NCI-H446 (cell line): ENCODE measurements at places on chromosomes 3 and 15.
A peak's percentile ranks its signal among the peaks of the same experiment; 100 is the strongest.

DNA sequence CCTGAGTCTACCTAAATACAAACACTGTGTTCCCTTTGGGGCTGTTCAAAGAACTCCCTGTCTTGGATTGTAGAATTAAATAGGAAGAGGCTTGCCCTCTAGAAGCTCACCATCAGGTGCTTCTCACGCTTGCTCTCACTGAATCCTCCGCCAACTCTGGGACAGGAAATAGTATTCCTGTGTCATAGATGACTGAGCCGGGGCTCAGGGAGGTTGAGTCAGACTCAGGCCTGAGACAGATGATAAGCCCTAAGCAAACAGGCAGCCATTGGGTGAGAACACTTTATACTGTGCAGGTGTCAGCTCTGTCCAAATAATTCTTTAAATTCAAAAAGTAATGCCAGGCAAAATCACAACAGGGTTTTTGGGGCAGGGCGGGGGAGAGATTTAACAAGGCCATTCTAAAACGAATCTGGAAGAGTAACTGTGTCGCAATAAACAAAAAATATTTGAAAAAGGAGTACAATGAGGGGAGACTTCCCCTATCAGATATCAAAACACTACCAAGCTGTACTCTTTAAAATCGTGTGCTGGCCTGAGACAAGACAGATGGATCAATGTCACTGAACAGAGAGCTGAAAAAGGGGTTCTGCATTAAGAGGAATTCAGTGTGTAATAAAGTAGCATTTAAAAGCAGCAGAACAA, 59.0 kb downstream of the EPHB3 start:
- DNase-seq: no peak

DNA sequence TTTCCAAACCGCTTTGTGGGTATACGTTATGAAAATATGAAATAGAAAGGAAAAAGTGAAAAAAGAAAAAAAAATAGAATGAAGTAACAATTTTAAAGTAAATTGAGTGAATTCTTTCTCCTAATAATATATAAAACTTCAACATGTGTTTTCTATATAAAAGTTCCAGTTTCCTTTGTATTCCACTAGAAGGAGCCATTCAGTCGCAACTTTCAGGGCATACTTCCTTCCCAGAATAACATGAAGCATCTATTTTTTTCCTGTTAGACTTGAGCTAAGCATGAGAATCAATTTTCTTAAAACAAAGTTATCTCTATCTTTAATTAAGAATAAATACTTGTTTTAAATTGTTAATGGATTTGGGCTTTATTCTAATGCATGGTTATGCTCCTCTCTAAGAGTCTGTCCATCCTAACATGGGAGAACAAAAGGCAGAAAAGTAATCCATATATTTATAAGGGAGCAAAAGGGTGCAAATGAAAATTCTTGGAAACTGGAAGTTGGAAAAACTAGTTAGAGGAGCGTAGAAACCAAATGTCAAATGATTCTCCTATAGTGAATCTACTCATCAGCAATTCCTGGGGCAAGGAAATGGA, 16.0 kb upstream of the VGLL3 start:
- no peak for DNase-seq

DNA sequence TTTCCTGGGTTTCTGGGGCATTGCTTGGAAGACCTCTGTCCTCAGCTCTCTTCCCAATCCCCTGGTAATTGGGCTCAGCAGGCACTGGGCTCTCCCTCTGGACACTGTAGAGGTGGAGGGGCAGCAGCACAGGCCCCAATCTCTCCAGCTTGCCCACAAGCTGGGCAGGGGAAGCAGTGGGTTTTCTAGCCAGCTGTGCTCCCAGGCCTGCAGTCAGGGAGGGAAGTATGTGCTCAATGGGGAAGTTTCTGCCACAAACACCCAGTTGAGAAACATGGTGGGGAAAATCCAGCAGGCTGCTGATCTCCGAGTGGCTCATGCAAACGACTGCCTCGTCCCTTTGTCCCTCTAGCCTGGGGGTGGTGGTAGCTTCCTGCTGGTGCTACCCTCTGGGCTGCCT, 12.8 kb upstream of the RFT1 start:
- DNase-seq: no peak

- DNase-seq: no peak
Observed at GRCh38 chr3:166052440-166052839, 215.2 kb upstream of the BCHE start.

DNA sequence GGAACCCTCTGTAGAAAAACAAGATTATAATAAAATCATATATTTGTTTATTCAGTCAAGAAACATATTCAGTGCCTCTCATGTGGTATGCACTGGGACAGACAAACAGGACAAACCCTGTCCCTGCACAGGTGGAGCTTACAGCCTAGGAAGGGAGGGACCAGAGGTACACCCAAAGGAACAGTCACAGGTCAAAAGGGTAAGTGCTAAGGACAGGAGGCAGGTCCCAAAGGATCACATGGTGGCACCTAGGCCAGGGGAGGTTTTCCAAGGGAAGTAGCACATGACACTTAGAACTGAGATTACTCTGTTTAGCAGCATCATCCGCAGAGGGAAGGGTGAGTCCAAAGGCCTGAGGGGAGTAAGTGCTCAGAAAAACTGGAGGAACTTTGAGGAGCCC, 254.4 kb upstream of the ARRDC4 start:
- no peak for DNase-seq

DNA sequence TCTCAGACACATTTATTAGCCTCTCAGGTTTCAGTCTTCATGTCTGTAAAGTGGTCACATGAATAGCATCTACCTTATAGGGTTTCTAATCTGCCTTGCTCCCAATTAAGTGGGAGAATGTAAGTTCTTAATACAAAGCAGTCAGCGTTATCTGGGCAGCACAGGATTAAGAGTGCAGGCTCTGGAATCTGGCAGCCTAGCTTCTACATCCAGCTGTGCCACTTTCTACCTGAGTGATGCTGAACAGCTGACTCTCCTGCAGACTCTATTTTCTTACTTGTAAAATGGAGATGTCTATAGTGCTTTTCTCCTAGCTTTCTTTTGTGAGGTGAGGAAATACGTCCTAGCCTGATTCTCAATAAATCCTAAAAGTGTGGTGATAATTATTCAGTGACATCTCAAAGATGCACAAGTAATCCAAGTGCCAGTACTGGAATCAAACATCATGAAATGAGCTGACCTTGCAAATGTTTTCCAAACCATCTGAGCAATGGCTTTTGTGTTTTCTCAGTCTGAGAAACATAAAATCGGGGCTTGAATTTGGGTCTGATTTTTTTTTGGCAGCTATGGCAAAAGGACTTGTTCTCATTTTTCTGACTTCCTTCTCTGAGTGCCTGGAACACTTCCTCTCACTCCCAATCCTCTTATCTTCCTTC, 232.2 kb upstream of the FEZF2 start:
- DNase-seq: no peak

- no peak for DNase-seq
Observed at GRCh38 chr3:15535732-15536131, 14.2 kb upstream of the COLQ start.

DNA sequence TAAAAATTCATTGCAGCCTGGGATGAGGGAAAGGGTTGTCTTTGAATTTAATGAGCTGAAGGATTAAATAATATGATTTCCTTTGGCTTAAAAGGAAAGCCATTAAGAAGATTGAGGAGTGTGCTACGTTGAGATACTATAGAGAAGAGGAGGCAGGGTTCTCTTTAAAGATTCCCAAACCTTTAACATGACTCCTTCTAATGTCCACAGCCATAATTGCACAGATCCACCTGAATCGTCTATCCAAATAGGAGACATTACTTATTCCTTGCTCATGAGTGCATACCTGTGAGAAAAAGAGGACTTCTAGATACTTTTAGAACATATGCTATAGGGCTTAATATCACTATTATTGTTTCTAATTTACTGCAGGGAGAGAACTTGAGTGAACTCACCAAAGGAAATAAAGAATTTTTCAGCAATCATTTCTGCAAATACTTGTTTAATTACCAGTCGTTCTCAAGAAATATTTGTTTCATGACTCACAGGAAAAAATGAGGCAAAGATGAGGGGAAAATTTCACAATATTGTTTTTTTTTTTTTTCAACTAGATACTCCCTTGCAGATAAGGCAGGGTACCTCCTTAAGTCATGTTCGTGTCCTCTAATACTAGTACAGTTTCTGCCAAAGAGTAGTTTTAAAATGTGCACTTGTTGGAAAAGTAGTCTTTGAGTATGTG, 8.9 kb upstream of the SUCNR1 start:
- no peak for DNase-seq

GRCh38 chr3:197577366-197578074, 21.8 kb upstream of the BDH1 start:
- no peak for DNase-seq

GRCh38 chr3:136547293-136547692, 204.9 kb downstream of the STAG1 start:
- peak; percentile 2 for DNase-seq

GRCh38 chr3:187972454-187972853, 181.5 kb upstream of the LPP start:
- DNase-seq: no peak

DNA sequence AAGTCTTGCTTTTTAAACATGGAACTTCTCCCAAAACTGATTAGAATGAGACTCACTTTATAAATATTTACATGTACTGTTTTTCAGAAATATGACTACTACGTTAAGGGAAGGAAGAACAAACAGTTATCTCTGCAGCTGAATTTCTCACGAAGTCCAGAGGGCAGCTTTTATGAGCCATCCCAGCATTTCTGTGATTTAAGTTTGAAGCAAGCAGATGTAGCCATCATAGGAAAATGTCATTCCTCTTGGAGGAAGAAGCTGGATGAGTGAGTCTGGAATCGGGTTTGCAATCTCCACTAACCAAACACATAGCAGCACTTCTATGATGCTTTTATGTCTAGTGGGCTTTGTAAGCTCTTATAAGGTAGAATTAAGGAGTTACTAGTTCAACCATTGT, 53.7 kb downstream of the SCN11A start:
- DNase-seq: no peak

DNA sequence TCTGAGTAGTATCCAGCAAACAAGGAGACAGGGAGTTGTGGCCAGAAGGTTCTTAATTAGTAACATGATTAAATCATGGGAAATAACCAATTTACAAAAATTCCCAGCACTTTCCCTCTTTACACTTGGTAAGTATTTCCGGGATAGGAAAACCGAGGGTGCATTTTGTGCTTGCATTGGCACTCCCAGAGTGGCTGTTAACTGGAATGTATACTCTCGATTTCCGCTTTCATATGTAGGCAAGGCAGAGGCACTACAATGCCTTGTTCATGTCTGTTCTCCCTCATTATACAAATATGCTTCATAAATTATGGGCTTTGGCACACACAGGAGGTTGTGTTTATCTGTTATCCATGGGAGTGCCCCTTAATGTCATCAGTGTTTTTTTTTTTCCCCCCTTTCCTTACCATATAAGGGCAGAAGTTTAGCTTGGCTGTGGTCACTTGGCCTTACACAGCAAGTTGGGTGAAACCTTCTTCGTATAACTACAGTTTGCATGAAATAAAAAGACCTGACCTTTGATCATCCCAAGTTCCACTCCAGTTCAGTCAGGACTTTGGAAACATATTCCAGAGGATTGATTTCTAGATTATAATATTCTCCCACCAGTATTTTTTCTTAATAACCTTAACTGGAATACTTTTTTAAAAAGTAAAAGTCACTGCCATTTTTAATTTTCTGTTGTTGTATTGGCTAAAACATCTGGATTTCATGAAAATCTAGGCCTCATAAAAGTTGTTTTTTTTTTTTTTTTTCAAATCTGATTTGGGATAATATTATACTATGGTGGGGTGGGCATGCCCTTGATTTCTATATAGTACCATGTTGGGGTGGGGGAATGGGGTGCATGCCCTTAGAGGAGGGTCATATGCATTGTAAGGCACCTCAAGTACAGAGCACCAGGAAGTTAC, 8.9 kb downstream of the TPM1 start:
- DNase-seq: peak; percentile 9

DNA sequence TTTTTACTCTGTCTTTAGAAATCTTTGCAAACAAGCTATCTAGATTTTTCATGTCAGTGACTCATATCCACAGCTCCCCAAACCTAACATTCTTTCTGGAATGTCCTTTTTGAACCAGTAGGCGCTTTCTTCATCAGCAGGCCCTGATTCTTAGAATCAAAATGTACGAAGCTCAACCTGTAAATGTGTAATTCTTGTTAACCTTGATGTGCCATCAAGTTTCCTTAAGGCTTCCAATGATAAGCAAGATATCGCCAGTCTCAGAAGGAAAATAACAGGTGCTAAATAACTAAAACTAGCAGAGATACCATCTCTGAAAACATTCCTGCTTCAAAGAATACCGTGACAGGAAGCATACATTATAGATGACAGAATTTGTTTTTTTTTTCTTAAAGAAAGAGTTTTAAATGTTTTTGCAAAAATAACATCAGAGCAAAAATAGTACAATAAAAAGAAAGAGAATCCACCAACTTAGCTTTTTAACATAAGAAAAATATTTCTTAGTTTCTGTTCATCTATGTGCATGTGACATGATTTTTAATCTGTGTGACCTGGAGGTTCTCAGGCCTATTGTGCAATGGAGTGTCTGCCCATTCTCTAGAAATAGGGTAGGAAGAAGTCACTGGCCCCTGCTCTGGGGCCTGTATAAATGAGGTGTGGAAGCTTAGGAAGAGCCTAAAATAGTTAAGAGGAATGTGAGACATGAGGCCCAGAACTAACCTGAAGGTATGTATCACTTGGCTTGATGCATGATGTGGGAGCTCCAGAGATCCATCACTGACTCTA, 14.7 kb upstream of the SECISBP2L start:
- DNase-seq: no peak

- DNase-seq: no peak
Observed at GRCh38 chr15:53670701-53671100, 88.8 kb downstream of the WDR72 start.

DNA sequence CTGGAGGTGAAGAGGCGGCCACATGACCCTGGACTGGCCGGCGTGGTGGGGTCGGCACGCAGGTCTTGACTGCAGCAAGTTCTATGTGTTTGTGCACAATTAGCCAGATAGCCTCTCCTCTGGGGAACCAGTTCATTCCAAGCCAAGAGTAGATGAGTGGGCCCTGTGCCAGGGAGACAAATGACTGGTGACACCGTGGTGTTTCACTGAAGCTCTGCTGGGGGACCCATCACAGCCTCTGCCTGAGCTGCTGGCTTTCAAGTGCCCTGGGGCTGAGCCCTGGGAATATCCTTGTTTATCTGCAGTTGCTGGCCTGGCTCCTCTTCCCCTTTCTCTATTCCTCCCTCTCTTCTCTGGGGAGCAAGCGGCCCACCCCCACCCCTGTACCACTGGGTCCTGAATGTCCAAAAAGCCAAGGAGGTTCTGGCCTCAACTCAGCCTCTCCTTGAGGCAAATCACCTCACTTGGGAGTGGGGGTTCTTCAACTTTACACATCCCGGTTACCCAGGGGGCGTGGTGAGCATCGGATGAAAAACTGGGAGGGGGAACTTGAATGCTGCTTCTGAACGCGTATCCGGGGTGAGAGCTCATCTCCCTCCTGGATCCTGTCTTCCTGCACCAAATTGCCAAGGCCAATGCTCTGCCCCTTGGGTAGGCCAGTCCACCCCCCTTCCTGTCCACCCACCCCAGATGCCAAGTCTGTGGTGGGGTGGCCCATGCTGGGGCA, 199.6 kb upstream of the LYSMD4 start:
- no peak for DNase-seq
